ENCODE measurements at places on chromosomes 6 and 20.
A peak's percentile ranks its signal among the peaks of the same experiment; 100 is the strongest.

- no peak for DNase-seq
Observed at GRCh38 chr6:101417900-101418299, 24.4 kb downstream of the GRIK2 start.

GRCh38 chr20:57476084-57476526, 48.8 kb downstream of the CTCFL start:
- peak; percentile 39 for DNase-seq

DNA sequence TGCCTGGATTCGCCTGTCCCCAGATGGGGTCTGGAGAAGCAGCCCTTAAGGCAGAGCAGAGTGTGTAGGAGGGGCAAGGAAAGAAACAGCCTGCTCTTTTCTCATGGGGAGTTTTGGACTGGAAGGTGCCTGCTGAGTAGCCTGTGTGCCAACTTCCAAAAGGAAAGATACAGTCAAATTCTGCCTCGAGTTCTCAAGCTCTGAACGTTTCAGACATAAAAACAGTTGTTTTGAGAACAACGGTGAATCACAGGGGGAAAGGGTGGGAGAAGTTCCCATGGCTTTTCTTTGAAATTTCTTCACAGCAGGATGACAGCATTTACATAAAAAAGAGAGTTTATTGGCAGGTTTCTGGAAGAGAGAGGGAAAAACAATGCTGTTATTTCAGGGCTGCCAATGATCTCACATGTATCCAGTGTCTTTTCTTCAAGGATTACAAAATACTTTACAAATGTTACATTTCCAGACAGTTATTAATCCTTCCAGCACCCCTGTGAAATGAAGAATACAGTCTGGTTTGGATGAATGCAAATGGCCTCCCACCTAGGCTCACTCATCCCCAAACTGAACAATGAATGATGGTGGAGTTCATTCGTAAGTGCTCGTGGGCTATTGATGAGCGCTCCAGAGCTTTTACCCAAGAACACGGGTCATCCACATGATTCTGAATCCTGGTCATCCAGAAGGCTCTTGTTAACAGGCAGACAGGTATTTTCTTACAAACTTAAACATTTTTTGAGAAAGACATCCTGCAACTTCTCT, 33.8 kb upstream of the ECI2 start:
- peak; percentile 42 for DNase-seq

GRCh38 chr20:21182832-21183563, 57.1 kb downstream of the KIZ start:
- DNase-seq: peak; percentile 57

DNA sequence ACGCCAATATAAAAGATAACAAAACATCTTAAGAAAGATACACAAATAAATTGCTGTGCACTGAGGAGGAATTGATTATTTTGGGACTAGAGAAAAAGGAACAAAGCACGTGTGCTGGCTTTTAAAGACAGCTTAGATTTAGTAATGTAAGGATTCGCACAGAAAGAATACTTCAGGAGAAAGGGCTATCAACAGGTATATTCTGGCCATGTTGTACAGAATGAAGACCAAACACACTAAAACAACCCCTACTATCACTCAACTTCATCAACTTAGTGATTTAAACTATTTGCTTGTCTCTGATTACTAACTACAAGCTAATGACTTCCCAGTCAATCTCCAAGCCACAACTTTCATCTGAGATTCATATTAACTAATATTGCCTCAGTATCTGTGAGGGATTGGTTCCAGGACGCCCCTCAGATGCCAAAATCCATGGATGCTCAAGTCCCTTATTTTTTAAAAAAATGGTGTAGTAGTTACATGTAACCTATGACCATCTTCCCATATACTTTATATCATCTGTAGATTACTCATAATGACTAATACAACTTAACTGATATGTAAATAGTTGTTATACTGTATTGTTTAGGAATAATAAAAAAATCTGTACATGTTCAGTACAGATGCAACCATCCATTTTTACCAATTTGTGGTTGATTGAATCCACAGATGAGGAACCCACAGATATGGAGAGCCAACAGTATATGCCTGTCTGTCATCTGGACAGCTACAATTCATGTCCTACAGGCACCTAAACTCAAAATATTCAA, 4.5 kb downstream of the DEK start:
- DNase-seq: no peak

DNA sequence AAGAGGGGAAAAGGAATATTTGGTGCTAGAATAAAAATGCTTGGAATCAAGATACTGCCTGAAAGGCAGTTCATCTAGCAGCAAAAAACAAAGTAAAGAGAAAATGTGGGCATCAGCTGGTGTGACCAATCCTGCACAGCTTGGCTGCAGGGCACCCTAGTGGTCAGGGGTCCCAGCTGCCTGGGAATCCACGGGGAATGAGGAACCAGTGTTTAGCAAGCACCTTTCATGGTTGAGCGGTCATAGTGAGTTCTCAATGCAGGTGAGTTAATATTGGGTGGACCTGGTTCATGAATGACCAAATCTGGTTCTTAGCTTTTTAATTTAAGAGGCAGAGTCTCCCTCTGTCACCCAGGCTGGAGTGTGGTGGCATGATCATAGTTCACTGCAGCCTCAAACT, 53.3 kb downstream of the CAP2 start:
- no peak for DNase-seq

DNA sequence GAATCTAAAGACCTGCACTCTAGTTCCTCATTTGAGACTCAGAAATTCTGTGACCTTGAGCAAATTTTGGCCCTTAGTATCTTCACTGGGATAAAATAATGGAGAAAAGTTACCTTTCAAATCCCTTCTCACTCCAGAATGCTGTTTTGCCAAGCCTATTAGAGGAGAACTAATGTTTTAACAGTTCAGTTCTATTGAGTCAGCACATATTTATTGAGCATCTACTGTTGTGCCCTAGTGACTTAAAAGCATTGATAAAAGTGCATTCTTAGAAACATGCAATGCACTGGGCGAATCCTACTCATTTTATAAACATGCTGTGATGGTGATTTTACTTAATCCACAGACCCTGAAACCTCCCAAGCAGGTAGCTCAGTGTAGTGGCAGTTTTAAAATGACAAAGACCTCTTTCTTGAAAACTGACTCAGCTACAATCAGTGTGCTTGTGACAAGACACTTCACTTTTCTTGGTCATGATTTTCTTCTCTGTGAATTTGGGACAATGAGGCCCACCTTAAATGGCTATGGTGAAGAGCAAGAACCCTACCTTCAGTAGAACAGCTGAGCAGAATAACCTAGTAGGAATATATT, 312.0 kb downstream of the ALDH8A1 start:
- no peak for DNase-seq

GRCh38 chr20:37383229-37383989, 37.5 kb downstream of the SRC start:
- DNase-seq: no peak

DNA sequence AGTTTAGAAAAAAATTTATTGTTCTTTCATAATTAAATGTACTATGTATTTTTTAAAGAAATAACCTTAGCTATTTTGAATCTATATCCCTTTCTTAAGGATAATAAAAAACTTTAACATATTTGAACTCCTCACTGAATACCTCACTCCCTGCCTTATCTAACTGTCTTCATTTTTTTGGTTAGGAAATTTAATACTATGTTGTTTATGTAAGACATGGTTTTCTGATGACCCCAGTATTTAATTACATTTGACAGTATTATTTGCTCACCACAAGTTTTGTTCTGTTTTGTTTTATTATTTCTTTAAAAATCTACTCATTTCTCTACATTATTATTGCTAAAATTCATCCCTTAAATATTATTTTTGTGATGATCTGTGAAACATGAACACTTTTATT, 394.4 kb upstream of the ADGRB3 start:
- no peak for DNase-seq

DNA sequence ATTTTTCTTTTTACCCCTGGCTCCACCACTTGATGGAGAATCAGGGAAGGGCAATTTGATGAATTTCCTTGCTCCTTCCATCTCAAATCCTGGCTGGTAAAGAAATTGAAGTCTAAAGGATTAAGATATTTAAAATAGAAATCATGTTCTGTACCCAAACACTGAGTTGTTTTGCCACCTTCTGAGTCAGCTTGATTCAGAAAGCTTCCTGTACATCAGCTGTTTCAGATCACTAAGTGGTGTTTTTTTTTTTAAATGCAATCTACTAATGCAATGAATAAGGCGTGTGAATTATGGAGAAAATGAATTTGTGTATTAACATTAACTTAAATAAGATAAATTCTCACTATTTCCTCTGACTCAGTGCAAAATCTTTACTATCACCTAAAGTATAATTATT, 11.5 kb upstream of the POPDC3 start:
- DNase-seq: no peak

DNA sequence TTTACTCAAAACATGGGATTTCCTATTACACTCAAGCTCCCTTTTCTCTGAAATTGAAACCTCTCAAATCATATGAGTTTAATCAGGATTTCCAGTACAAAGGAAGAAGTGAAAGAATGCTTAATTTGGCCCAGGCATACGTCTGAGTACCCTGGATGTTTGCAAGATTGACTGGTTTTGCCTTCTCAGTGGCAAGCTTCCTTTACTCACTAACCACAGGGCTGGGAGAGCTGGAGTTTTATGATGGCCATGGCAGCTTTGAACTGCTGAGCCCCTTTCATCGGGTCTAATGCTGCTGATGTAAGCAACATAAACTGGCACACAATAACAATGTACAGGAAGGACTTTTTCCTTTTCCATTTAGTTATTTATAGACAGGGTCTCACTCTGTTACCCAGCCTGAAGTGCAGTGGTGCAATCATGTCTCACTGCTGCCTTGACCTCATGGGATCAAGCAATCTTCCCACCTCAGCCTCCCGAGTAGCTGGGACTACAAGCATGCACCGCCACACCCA, 194.8 kb downstream of the SLC35F1 start:
- DNase-seq: peak; percentile 6

DNA sequence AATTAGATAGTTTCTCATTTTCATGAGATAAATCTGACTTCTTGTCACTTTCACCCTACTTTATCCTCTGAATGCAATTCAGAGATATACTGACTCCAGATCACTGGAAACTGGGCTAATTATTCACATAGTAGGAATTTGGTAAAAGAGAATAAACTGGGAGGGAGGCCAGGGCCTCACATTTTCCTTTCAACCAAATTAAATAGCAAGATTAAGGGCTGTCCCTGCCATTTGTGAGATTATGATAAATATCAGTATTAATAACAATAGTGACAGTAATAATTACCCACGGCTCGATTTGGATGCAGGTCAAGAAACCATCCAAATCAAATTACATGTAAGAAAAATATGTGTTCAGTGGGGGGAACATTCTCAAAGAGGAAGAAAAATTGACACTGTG, 140.5 kb downstream of the CD83 start:
- DNase-seq: no peak

DNA sequence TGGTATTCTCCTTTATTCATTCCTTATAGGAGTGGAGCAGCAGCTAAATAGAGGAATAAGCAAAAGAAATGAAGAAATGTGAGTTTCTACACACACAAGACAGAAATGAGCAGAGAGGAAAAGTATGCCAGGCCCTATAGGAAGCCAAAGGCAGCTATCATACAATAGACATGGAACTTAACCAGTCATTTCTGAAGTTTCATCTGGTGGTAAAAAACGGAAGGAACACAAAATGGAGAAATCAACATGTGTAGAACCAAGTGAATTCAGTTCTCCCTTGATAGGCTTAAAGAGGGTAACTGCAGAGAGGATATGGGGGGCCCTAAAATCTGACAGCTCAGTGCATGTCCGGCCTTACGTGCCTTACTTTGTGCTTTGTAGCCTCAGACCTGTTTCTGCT, 44.6 kb downstream of the TSBP1 start:
- DNase-seq: peak; percentile 37

- no peak for DNase-seq
Observed at GRCh38 chr20:58239216-58239615, 10.8 kb upstream of the ANKRD60 start.

DNA sequence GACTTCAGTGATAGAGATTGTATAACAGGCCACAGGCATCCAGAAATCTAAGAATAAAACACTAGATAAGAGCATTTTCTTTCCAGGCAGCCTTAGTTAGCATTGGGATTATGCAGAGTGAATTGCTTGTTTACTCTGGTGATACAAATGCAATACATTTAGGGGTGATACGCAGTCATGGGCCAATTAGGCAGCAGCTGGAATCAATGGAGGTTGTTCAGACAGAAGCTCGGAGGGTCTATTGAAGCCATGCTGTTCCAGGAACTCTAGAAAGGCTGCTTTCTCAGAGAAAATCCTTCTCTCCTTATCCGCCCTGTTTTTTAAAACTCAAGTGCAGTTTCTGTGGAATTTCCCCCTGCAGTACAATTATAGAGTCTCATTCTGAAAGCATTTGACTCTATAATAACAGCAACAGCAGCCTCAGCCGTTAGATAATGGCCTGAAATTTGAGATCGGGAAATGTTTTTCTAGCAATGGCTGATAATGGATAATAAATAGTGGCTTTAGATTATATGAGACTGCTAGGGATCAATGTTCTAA, 364.3 kb upstream of the HS3ST5 start:
- peak; percentile 4 for DNase-seq

- no peak for DNase-seq
Observed at GRCh38 chr6:2449572-2449940, 204.2 kb upstream of the GMDS start.

- DNase-seq: no peak
Observed at GRCh38 chr6:47258724-47259347, 50.9 kb downstream of the TNFRSF21 start.

GRCh38 chr20:46253391-46253790, 54.9 kb downstream of the CDH22 start:
- no peak for DNase-seq

DNA sequence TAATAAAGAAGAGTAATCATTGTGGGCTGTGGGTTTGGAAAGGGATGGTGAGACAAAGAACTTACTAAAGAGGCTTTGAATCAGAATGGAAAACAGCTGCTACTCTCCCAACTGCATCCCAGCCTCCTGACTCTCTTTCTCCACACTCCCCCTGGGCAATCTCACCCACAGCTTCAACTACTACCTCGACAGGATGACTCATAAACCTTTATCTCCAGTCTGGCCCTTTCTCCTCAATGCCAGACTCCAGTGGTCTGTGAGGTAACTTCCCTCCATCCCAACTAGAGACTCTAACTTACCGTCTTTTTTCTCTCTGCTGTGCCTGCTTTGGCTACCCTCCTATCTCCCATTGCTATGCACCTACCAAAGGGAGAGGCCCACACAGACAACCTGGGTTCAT, 135.3 kb upstream of the RREB1 start:
- DNase-seq: no peak

- peak; percentile 100 for DNase-seq
Observed at GRCh38 chr20:33992923-33993575, 662 bp upstream of the RALY start.

- peak; percentile 90 for DNase-seq
Observed at GRCh38 chr20:31661625-31662371, 24.1 kb downstream of the COX4I2 start.

DNA sequence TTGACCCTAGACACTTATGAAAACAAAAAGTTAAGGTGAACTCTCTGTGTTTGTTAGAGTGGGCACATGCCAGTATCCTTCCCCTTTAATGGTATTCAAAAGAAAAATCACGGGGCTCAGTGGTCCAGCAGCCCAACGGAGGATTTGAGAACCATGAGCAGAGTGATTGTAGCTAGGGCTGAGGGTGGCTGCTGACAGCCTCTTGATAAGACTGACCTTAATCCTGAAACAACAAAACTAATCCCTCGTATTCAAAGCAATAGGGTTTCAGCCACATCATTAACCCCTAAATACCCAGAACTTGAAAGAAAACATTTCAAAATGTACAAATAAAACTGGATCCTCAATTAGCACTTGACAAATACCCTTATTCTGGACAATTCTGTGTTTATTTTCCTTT, 95.1 kb downstream of the SNAP25 start:
- DNase-seq: no peak

GRCh38 chr6:3258201-3258600, 546 bp upstream of the PSMG4 start:
- DNase-seq: no peak

GRCh38 chr6:56278171-56278591, 30.8 kb upstream of the COL21A1 start:
- peak; percentile 68 for DNase-seq

Measured in muscle of leg (tissue), 16 donors.